T-helper 2 cell treated with Interferon-gamma antibody and Interleukin-4, amounts not matched to agents 5 μg/mL and 100 μg/mL, for 36 hours (primary cell): ENCODE measurements at places on chromosomes 12 and 14.

- no peak for DNase-seq
- H3K27ac ChIP-seq = no peak overlapping the region
These were observed 119.8 kb downstream of the MGST1 start for GRCh38 chr12:16467272-16467671.

DNA sequence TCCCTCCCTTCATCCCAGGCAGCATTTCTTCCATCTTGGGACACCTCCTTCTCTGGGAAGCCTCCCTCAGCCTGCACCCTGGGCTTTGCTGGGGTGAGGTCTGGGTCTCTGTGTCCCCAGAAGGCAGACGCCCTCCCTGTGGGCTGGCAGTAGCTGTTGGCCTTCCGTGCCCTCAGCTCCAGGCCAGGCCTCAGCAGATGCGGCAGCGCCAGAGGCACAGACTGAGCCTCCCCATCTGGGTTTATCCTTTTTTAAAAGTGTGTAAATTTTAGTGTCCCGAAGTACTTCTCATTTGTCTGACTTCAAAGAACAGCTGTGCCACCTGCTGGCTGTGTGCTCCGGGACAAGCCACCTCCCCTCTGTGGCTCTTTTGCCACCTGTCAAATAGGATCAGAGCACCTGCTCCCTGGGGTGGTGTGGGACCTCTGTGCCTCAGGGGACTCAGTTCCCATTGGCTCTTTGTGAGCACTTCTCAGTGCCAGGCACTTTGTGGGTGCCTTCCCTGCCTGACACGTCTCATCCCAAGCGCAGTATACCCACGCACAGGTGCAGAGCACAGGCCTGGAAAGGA lies 11.1 kb downstream of the EXOC3L4 start:
- no peak overlapping the region for H3K4me3 ChIP-seq
- no peak for DNase-seq
- H3K27me3 ChIP-seq = peaks cover 34% of the 10 kb centered on the region
- H3K4me1 ChIP-seq = peaks cover 4% of the 10 kb centered on the region
- no peaks in the 10 kb centered on the region for H3K36me3 ChIP-seq
- no peak overlapping the region for H3K27ac ChIP-seq

GRCh38 chr14:65255029-65255545 lies 152.8 kb upstream of the MAX start:
- H3K36me3 ChIP-seq = peaks cover 4% of the 10 kb centered on the region
- H3K4me1 ChIP-seq = peaks cover 20% of the 10 kb centered on the region
- H3K27me3 ChIP-seq = peaks cover 5% of the 10 kb centered on the region
- no peak overlapping the region for H3K4me3 ChIP-seq
- no peak for DNase-seq

DNA sequence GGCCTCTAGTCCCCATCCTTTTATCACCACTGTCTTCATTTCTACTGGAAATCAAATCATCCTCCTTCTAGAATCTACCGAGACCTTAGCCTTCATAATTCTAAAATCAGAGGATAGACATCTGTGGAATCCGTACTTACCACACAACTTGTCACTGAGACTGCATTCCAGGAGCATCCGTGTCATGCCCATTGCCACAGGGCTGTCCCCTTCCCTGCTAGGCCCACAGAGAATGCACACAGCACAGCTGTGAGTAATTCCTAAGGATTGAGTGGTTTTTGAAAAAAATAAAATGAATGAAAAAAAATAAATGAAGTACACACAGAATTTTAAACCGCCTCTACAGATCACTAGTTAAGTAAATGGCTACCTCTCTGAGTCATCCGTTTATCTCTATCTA lies 21.0 kb upstream of the MAGOHB start:
- no peak overlapping the region for H3K27ac ChIP-seq
- H3K27me3 ChIP-seq = peaks cover 24% of the 10 kb centered on the region
- H3K36me3 ChIP-seq = no peaks in the 10 kb centered on the region
